SJCRH30 (cell line): ENCODE measurements at places on chromosomes 7 and 10.
A peak's percentile ranks its signal among the peaks of the same experiment; 100 is the strongest.

DNA sequence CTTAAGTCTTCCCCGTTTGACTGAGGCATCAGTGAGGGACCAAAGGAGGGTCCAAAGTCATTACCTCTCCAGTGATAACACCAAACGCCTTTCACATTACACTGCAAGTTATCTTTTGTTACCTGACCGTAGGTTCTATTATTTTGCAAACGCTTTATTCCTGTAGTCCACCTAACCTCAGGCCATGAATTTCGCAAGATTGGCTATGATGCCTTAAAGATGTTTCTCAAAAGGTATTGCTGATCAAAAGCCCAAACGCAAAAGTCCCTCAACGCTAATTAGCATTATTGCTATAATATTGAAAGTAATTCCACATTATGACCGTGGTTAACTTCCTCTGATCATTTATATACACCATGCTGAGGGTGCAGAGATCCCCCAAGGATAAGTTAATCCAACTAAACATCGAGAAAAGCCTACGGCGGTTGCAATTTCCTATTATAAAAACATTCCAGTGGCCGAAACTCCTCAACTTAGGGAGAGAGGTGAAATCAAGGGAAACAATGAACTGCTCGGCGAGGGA lies 649 bp downstream of the DNA2 start:
- DNase-seq: peak; percentile 11

GRCh38 chr10:74738985-74739567 lies 87.3 kb upstream of the KAT6B start:
- DNase-seq: no peak

DNA sequence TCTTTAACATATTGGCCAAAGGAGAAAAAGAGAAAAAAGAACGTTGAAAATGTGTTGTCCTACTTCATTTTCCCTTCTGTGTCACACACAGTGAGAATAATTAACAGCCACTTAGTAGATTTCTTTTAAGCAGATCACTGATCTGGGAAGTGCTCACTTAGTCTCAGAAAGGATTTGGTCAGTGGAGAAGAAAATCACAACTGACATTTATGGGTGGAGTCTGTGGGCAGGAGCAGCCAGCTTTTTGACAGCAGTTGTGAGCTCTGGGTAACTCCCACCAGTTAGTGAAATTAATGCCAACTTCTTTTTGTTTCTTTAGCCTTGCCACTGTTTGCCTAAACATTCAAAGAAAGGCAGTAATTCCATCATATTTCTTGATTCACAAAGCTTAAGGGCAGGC lies 49.7 kb downstream of the CDK14 start:
- no peak for DNase-seq

DNA sequence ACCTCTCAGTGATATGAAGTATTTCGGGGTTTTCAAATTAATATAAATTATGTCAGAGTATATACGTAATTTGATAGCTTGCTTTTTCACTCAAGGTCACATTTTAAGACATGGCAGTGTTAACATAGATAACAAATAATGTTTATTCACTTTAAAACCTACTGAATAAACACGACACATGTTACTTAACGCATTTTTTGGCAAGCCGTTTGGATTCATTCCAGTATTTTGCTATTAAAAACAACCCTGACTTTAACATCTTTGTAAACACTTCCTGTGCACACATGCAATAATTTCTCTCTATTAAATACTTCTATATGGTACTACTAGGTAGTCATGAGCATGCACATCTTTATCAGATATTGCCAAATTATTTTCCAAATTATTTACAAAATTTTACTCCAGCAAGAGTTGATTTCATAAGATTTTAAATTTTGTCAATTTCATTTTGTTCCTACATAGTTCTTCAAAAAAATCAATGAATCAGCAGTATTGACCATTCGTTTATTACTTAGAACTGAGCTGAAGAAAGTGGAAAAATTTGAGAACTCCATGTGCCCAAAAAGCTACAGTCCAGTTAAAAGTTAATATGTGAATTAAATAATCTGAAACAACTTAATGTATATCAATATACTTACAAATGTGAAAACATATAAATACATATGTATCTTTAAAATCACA lies 26.8 kb upstream of the THSD7A start:
- DNase-seq: no peak

GRCh38 chr10:26219676-26220075 lies 3.1 kb downstream of the GAD2 start:
- no peak for DNase-seq

DNA sequence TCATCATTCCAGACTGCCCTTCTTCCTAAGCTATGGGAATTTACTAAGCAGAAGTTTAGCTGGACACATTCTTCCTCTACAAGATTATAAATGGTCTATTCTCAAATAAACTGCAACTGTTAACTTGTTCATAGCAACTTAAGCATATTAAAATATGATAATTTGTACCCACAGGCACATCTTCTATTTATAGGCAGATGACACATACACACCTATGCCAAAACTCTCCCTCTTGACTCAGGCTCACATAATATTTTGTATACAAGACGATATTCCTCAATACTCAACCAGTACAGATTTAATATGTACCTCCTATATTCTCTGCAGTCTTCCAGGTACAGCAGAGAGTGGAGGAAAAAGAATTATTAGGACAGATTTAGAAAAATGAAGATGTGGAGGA lies 232.7 kb upstream of the KIAA1217 start:
- DNase-seq: no peak

- DNase-seq: peak; percentile 79
Observed at GRCh38 chr7:121244120-121244870, 84.5 kb upstream of the WNT16 start.

- no peak for DNase-seq
Observed at GRCh38 chr7:143040209-143040715, 11.9 kb upstream of the OR6V1 start.

GRCh38 chr7:24778543-24779282 lies 21.4 kb upstream of the GSDME start:
- DNase-seq: no peak

DNA sequence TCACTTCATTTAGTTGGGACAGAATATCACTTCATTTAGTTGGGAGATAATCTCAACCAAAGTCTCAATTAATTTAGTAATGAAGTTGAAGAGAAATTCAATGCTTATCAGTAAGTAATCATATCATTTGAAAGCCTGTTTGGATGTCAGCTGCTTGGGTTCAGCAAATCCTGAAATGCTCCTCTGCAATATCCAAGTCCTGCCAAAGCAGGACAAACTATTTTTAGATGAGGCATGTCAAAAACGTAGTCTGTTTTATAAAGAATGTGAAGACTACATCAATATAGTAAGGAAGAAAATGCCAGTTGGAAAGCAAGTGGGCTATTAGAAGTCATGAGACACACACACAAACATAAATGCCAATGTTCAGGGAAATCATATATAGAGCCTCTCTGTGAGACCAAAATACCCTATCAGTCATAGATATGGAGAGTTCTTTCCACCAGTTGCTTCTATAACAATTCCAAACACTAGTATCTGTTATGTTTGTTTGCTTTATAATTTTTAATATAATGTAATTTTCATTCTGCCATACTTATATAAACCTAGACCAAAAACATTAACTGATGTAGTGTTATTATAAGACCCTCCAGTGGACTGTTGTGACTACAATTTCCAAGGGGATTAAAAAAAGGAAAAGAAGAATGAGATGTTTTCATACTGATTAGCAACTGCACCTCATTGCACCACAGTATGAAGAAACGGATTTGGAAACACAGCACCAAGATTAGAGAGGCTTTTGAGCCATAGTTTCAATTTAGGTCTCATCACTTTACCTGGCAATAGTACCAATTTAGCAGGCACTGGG lies 160.7 kb downstream of the LRRTM3 start:
- DNase-seq: peak; percentile 13

GRCh38 chr10:84846658-84847316 lies 518.4 kb downstream of the CCSER2 start:
- DNase-seq: no peak

DNA sequence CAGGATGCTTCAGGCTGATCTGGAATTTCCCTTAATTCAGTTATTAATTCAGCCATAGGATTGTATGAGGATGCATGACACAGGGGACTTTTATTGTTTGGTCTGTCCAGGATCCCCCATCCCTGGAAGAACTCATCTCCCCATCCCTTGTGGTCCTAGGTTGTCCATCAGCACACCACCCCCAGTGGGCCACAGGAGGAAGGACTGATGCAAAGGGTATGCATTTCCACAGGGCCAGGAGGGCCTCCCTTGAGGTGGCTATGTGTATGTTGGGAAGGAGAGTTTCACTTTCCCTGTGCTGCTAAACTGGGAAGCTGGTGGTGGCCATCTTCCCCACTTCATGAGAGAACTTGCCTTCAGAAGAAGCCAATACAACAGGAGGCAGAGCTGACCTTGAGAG lies 44.6 kb upstream of the GRB10 start:
- no peak for DNase-seq

DNA sequence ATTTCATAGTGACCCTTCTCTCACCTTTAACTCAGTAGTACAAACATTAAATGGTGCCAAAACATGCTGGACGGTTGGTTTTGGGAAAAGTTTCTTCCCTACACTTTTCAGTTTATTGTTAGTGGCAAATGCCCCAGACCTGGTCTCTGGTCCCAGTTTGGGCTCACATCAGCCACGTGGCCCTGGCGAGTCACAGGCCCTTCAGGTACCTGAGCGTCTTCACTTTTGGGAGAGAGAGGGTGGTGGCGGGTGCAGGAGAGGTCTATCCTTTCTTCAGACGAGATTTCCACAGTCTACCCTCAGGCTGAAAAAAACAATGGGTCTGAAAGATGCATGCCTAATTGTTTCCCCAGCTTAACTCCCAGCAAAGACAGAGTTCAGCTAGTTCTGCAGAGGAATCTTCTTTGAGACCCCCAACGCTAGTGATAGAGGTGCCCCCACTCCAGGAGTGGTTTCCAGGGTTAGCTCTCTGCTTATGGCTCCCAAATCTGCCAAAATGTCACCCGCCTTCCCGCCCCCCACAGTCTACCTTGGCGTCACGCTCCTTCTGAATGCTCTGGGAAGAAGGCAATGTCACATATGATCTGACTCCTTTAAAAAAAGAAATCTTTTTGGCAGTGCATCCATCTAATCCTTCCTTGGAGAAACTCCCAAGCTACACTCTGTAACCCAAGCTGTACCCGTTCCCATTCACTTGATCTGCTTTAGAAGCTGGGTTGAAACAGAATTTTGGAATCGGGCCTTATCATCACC lies 384.8 kb upstream of the FOXK1 start:
- no peak for DNase-seq

DNA sequence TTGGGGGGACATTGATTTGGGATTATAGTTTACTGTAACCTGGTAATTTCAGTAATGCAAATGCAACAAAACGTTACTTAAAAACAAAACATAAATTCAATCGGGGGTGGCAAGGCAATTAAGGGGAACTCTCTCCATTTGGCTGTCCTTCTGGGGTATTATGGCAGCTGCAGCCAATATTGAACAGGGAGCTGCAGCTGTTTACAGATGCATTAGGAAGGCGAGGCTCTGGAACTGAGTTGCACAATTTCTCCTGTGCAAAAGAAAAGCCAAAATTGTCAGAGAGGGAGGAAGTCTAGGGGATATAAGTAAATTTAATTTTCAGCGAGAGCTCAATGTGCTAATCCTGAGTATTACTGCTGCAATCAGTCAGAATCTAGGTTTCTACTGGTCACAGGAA lies 36.1 kb downstream of the NEUROD6 start:
- no peak for DNase-seq

- no peak for DNase-seq
Observed at GRCh38 chr10:595473-595872, 94.0 kb downstream of the DIP2C start.

- no peak for DNase-seq
Observed at GRCh38 chr10:119652361-119652730, 1.2 kb downstream of the BAG3 start.

DNA sequence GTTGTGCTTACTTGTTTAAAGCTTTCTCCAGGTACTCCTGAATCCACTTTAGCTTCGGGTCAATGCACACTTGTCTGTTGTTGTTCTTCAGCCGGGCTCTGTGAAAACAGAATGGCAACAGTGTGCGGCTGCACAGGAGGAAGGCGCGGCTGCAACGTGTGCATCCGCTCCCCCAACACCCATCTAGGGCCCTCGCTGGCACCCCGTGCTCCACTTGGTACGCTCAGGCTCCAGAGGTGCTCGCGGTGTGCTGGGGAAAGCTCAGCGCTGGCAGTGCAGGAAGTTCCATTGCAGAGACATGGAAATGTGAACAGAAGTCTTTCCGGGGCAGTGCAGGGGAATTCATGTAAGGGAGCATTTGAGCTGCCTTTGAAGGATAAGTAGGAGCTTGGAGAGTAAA lies 6.3 kb downstream of the CXCL12 start:
- no peak for DNase-seq

- DNase-seq: peak; percentile 74
Observed at GRCh38 chr7:149822353-149822943, 15.7 kb upstream of the ZNF862 start.

DNA sequence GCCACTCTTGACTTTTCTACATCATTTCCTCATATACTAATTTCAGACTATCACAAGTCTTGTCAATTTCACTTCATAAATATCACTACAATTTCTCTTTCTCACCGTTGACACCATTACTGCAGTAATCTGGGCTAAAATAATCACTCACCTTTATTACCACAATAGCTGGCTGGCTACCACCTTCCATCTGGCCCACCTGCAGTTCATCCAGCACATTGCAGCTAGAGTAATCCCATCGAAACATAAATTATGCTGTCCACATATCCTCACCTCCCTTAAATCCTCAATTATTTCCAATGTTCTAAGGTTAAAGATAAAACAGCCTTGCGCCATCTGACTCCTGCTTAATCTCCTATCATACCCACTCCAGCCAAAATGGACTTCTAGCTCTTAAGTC lies 16.0 kb downstream of the DGKB start:
- DNase-seq: no peak

DNA sequence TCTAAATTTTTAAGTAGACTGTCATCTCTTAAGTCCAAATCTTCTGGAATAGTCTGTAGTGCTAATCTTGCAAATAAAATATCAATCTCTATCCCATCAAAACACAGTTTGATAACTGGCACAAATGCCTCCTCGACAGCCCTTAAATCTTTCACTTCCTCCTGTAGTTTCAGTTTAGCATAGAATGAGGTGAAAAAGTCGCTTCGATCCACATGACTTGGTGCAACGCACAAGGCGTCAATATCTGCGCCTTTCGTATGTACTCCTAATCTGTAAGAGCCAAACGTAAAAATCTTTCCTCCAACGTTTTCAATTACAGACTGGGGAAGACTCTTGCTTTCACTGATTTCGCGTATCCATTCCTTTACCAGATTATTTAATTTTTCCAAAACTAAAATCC lies 603 bp downstream of the PAPOLB start:
- DNase-seq: no peak

GRCh38 chr10:17476073-17476472 lies 21.7 kb upstream of the ST8SIA6 start:
- no peak for DNase-seq

DNA sequence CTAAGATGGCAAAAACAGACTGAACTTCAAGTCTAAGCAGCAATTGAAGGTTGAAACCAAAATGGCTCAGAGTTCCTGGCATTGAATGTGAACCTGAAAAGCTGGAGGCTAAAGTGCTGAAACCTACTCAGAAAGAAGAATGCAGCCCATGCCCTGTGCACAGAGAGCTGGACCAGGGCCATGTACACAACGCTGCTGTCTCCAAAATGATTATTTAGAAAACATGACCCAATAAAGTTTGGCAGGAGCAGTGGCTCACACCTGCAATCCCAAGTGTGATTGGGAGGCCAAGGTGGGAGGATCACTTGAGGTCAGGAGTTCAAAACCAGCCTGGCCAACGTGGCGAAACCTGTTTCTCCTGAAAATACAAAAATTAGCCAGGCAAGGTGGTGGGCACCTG lies 158.9 kb downstream of the AKR1D1 start:
- DNase-seq: no peak
